Mammary epithelial cell (primary cell): ENCODE measurements at places on chromosomes 7 and 10. TPM values are rescaled to one million over a fixed set of nuclear protein-coding genes. Genes with fewer than 3 reads are reported as not detected.

Gene HOXA9
- polyA plus RNA-seq, result 0.03 TPM

DNA sequence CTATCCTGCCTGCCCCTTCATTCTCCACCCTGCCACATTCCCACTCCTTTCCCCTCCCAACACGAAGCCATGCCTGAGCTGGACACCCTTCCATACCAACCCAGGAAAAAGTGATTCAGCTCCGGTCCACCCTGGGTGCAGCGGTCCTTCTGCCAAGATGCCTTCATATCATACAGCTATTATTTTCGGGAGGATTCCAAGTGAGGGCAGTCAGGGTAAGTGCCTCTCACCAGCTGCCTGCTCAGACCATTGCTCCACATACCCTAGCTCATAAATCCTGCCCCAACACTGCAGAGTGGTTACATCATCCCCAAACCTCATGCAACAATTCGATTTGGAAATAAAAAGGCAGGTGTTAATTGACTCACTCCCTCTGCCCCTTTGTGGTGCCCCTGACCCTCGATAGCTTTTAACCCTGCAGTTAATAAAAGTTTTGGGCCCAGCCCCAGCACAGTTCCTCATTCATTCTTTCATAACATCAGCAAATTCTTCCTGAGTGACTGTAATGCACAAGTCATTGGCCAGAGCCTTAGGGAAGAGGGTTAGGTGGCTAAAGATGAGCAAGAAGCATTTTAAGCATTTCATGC lies 42.6 kb downstream of the ZNF503 start:
- DNase-seq, result peak; percentile 94

DNA sequence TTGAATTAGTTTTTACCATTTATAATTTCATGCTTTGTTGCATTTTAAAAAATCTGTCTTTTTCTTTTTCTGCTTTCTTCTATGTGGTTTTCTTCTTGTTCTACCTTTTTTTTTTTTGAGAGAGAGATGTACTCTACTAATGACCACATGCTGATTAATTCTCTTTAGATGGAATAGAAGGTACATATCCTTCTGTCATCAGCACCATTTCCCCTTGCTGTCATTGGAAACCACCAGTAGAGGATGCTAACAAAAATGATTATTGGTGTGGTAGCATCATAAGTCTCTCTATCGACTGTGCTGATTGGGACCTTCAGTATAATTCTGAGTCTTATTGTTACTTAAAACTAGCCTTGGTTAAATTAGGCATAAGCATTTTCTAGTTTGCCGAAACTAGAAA lies 3.6 kb downstream of the ZEB1 start:
- no peak for DNase-seq

DNA sequence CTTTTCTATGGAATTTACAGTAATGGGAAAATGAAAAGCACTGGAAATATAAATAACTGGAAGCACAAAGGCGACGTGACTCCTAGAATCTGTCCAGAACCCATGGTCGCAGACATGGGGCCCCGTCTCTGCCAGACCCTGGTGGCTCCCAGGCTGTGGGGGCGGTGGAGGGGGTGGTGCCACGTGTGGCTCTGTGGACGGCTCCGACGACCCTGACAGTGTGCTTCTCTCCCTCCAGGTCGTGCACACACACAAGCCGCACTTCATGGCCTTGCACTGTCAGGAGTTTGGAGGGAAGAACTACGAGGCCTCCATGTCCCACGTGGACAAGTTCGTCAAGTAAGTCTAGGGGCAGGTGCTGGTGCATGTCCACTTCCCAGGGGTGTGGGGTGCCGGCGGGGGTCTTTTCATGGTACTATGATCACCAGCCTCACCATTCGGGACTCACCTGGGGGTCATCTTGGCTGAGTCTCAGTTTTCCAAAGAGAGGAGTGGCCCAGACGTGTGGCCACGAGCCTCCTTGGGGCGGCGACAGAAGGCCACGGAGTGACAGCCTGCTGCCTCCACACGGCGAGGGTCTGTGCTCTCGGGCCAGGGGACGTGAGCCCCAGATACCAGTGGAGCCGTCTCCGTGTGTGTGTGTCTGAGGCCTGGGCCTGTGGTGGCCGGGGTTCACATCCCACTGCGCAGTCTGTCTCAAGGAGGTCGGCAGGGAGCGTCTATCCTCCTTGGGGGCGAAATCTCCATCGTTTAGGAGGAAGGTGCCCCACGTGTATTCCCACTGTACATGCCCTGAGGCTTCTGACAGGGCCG lies 108.2 kb downstream of the INPP5A start:
- DNase-seq, result no peak

- DNase-seq, result no peak
These were observed 25.2 kb upstream of the APBB1IP start for GRCh38 chr10:26412932-26413331.

- DNase-seq, result peak; percentile 30
These were observed 192.4 kb downstream of the SDK1 start for GRCh38 chr7:3493499-3493898.

DNA sequence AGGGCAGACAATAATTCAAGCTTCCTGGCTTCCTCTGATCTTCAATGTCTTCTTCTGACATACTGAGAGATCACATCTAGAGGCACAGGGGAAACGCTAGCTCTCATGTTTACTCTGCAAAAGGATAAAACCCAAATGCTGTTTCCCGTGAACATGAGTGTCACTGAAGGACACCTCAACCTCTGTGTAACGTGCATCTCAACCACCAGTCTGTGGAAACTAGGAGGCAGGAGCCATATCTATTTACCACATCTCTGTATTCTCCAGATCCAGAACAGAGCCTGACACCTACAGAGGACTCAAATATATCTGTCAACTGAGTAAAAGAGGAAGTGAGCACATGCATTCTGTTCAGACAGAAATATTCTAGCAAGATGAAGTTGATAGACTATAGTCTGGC lies 140.3 kb upstream of the TARP start:
- DNase-seq, result no peak
